Activated T-cell treated with anti-CD3 and anti-CD28 coated beads for 24 hours (primary cell): ENCODE measurements at places on chromosomes 1 and 21.

GRCh38 chr1:88892357-88892877 is 1.1 kb upstream of the GTF2B start:
- no peak for DNase-seq

GRCh38 chr1:227568593-227568992 is 5.2 kb downstream of the ZNF678 start:
- DNase-seq = no peak

DNA sequence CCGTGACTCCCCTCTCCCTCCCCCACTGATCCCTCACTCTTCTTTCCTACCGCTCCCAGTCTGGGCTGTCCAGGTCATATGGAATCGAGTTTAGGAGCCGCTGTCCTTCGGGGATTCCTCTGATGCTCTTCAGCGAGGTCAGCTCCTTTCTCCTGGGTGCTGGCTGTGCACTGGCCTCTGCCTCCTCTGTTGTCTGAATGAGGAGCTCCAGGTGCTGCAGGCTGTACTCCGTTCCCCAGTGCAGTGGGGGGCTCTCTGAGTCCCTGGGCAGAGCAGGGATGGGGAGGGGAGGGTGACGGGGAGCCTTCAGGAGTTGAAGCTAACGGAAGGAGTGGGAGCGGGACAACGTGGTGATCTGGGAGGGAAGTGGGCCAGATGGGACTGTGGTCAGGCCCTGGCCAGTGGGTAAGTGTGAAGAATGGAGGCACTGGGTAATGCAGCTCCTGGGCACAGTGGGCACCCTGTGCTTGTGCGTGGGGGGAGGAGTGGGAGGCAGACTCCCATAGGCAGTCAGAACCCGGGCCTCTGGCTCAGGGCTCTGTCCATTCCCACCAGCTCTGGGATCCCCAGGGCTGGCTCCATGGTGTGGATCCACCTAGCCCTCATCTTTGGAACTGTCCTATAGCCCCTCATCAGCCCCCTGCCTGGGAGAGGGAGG is 59.5 kb upstream of the TLR5 start:
- no peak for DNase-seq

- DNase-seq = no peak
These were observed 15.0 kb downstream of the DHCR24 start for GRCh38 chr1:54872036-54872331.

DNA sequence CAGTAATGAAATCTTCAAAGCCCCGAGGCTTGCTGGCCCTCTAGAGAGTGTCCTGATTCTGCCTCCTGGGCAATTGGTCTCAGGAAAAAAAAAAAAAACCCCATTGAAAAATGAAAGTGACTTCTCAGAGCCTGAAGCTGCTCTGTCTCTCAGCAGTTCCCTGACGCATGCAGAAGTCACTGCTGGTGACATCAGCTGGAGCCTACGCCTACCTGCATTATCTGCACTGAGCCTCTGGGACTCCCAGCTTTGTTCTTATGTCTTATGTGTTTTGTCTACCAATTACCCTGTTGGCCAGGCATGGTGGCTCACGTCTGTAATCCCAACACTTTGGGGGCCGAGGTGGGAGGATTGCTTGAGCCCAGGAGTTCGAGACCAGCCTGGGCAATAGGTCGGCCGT is 10.1 kb upstream of the SLC25A33 start:
- no peak for DNase-seq

GRCh38 chr1:205826016-205826806 is 13.2 kb upstream of the SLC41A1 start:
- no peak for DNase-seq

DNA sequence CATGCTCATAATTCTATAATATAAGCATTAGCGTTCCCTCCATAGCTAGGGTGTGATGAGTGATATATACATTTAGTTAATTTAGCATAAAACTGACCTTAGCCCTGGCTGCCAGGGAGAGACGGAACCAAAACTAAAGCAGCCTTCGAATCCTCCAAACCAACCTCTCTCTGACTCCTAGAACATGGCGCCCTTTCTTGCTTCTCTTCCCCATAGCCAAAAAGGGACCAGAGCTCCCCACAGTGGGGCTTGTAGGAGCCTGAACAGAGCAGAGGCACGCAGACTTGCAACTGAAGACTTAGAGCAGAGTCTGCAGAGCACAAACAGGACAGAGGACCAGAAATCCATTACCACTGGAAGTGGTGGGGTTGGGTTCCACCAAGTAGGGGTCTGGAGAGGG is 17.7 kb downstream of the IRF2BP2 start:
- no peak for DNase-seq

GRCh38 chr1:12327566-12327965 is 97.7 kb downstream of the VPS13D start:
- no peak for DNase-seq

DNA sequence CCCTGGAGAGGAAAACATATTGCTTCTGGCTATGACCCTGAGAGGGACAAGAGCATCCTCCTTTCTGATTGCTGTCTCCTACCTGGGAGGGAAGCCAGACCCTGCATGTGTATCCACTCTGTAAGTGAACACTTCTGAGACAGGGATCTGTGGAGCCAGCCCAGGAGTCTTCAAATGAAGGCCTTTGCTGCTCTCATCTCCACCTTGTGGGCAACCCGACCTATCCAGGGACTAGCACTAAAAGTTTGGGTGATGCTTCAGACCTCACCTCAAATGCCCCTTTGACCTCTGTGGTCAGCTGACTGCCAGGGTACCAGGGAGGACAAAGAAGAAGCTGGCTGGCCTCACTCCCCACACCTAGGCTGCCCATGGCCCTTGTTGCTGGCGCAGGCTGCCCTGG is 64.7 kb downstream of the KCND3 start:
- DNase-seq = no peak

DNA sequence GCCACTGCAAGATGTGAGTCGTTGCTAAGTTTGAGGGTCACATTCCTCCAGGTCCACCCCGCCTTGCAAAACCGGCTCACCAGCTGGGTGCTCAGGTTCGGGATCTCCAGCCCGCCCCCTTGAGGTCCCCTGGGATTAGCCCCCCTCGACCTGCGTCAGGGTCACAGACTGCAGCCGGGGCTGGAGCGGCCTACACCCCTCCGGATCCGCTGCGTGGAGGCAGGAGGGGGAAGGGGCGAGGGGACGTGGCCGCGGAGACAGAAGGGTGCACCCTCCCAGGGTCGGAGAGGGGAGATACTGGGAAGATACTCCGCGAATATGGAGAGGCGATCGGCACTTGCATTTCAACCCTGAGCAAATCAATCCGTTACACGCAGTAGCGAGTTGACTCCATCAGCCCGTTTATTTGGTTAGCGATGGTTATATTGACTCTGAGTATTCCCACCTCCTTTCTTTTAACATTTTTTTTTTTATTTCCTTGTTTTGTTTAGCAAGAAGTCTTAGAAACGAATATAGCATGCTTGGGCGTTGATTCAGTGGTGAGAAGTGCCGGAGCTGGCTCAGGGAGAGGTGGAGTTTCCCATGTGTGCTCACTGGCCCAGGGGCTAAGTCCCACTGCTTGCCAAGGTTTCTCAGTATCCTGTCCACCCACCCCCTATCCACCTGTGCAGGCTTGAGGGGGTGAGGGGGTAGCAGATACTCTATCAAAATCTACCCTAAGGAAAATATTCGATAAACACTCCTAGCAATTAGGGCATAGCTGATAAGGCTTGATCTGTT is 997 bp downstream of the IFNAR2 start:
- DNase-seq = no peak

GRCh38 chr21:32930673-32931072 is 95.1 kb upstream of the OLIG2 start:
- no peak for DNase-seq

DNA sequence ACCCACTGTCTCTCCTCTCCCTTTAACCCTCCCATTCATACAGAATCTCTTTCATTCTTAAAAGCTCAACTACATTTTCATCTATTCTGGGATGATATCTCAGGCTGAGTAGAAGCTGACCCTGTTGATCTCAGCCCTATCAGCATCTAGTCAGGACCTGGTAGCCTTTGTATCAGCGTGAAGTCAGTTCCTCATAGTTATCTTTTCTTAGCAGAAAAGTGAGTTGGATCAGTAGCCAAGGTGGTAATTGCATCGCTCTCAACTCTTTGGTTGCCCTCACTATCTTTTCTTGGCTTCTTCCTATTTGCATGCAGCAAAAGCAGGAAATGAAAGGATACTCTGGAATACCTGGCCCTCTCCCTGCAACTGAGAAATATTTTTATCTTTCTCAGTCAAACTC is 13.6 kb upstream of the GOLT1A start:
- DNase-seq = no peak

DNA sequence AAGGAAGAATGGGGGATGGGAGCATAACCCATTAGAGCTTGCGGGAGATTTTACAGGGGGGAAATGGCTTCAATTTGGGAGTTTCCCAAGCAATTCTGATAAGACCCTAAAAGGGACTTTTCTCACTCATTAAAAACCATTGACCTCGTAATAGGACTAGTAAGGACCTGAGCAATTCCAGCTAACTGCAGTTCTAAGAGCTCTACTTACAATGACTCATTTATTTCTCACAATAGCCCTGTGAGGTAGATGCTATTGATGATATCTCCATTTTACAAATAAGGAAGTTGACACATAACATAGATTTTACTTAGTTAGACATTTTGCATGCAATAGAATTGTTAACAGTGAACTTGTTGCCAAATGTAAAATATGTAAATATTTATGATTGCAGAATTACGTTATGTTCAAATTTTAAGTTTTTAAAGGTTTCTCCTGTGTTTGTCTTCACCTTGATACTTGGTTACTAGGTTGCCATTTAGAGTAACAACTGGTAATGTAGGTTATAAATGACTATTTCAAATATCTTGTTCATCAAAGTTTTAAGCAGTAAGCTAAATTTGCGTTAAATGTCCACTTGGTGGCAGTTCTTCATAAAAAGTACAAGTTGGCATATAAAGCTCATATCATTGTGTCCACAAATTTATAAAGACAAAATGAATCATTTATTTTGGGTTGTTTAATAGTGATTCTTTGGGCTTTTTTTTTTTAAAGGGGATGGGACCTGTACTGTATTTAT is 182.0 kb downstream of the PLA2G4A start:
- no peak for DNase-seq

GRCh38 chr21:38300141-38300578 is 43.4 kb downstream of the KCNJ15 start:
- DNase-seq = no peak
